Right ventricle myocardium superior (tissue), 1 donor: ENCODE measurements at places on chromosomes 5 and 9. TPM values are rescaled to one million over a fixed set of nuclear protein-coding genes. Genes with fewer than 3 reads are reported as not detected.

- DNase-seq, result peak; percentile 93
Observed at GRCh38 chr9:137277329-137278041, at the start of gene TOR4A. Gene TOR4A, plus strand, starts transcription at chr9:137277726. Its CDS starts 964 bp downstream, at chr9:137278690.

DNA sequence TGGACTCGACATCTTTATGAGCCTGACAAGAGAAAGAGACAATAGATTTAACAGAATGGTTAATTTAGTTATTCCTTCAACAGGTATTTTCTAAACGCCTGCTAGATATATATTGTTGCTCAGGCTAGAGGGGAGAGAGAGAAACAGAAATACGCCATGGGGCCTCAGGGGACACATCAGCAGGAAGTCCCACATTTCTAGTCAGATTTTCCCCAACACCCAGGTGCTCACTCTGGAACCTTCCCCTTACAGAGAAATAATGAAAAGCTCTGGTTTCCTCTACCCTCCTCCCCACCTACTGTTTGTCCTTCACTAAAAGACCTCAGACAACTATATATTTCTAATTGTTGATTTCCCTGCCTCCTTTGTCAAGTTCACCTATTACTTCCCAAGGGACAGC is 130.3 kb upstream of the TBC1D2 start:
- no peak for DNase-seq

- DNase-seq, result no peak
Observed at GRCh38 chr5:61253547-61253946, 78.5 kb upstream of the ZSWIM6 start.

- DNase-seq, result no peak
Observed at GRCh38 chr5:109196087-109196822, 213.5 kb downstream of the PJA2 start.

DNA sequence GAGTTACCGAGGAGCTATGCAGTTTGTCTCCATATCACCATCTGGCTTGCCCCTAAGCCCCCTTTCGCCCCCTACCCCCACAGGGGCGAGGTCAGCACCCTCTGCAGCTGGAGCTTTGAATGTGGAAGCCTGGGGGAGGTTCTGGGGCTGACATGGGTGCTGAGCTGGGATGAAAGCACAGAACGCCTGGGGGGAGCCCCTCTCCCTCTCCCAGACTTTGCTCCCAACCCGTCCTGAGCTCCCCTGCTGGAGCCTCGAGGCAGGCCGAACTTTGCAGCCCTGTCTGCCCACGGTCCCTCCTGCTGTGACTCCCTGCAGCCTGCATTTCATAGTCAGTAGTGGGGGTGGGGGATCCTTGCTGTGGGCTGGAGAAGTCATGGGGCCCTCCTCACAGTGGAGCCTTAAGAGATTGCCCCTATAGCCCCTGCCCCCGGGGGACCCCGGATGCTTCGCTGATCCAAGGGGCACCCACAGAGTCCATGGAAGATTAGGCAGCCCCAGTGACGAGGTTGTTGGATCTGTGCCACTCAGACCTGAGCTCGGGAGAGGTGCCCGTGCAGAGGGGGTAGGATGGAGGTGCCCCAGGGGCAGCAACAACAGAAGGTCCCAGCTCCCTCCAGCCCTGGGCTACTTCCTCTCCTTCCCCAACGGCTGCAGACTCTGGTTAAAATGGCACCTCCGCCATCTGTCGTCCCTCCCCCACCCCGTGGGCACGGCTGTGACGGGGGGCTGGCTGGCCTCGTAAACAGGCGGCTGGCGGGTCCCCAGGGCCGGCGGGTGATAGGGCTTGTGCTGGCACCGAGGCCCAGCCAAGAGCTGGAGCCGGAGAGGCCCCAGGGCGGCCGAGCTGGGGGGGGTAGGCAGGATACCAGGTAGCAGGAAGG is 162.0 kb downstream of the C9orf50 start:
- peak; percentile 75 for DNase-seq

GRCh38 chr5:112630246-112631009 is 107.3 kb upstream of the APC start:
- DNase-seq, result no peak

- no peak for DNase-seq
Observed at GRCh38 chr5:132067941-132068808, 5.4 kb upstream of the CSF2 start.

CDC14B gene
- total RNA-seq, result 15.1 TPM

DNA sequence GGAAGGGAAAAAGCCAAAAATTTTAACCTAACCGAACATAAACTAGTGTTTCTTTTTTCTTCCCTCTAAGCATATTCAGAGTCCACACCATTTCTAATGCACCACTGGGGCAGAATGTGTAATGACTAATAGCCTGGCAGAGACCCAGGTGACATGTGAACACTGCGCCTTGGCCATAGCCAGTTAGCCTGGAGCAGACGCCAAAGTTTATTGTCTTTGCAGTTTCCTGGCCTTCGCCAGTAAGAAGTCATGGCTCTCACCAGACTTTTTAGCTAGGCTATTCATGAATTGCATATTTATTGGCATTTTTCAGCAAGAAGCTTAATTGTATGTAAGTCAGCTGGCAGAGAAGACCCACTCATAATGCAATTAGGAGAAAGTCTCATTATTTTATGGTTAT is 182.8 kb upstream of the SLC27A6 start:
- peak; percentile 62 for DNase-seq
